Tongue (tissue), 3 donors: ENCODE measurements at places on chromosomes 1 and 21. TPM values are rescaled to one million over a fixed set of nuclear protein-coding genes. Genes with fewer than 3 reads are reported as not detected.
A peak's percentile ranks its signal among the peaks of the same experiment; 100 is the strongest.

Gene CDC7
- 11.5 TPM for total RNA-seq

DNA sequence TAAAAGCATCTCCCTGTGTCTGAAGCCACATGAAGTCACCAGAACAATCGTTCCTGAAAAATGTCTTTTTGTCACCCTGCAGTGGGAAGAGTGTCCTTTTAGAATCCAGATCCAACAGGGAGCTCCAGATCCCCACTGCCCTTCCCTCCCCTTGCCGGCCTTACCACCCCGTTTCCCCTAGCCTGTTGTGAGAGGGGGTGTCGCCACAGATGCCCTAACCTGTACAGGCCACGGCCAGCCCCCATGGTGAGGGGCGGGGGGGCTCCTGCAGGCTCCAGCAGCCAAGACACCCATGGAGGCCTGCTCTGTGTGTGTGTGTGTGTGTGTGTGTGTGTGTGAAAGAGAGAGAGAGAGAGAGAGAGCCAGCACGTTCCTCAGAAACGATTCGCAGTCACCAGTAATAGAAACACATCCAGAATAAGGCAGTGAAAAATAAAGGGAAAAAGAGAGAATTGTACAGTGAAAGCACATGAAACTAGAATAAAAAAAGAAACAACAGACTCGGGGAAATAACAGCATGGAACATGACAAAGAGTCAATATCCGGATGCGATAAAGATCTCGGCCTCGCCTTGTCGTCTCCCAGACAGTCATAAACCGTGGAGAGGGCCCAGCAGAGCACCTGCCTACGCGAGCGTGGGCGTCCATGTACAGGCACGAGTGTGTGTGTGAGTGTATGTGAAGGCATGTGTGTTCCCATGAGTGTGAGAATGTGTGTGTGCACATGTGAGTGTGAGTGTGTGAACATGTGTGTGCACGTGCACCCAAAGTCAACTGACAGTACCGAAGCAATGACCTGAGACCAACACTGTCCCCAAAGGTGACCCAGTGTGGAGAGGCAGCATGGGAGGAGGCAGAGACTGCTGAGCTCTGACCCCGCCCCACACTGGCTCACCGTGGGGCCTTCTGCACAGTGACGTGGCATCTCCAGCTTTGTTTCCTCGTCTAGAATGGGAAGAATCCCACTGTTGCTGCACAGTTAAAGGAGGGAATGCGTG is 303.8 kb downstream of the NPHP4 start:
- DNase-seq = no peak

GRCh38 chr1:94602316-94602715 is 60.8 kb upstream of the F3 start:
- no peak for DNase-seq

- no peak for DNase-seq
These were observed 48.6 kb downstream of the CEP350 start for GRCh38 chr1:180003026-180003695.

GRCh38 chr1:96059736-96060135 is 661.8 kb upstream of the PTBP2 start:
- no peak for DNase-seq

GRCh38 chr1:42979896-42980800 is 21.5 kb upstream of the SLC2A1 start:
- no peak for DNase-seq

DNA sequence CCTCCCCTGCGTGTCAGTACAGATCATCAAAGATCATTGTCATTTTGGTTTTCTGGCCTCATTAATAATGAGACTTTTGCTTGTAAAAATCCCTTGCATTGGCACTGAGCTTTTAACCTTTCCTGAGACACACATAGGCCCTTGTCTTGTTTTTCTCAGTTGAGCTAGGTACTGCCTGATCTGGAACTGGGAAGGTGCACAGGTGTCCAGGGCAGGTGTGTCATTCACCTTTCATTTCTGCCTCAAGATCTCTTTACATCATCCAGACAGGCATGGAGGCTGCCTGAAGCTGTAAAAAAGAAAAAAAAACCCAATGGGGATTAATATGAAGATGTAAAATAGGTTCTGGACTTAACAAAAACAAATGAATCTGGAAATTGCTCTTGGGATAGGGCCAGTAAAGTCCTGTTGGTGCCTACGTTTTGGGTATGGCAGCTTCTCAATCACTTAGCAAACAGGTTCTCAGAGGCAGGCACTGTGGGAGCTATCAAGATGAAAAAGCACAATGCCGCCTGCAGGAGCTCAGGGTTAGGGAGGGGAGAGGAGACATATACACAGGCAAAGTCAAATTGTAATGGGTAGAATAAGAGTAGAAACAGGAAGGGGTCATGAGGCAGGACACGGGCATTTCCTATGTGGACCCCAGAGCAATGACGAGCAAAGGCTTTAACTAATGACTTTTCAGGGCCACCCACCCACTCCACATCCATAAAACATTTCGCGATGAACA is 1.0 kb upstream of the KCNC4 start:
- DNase-seq = peak; percentile 5

DNA sequence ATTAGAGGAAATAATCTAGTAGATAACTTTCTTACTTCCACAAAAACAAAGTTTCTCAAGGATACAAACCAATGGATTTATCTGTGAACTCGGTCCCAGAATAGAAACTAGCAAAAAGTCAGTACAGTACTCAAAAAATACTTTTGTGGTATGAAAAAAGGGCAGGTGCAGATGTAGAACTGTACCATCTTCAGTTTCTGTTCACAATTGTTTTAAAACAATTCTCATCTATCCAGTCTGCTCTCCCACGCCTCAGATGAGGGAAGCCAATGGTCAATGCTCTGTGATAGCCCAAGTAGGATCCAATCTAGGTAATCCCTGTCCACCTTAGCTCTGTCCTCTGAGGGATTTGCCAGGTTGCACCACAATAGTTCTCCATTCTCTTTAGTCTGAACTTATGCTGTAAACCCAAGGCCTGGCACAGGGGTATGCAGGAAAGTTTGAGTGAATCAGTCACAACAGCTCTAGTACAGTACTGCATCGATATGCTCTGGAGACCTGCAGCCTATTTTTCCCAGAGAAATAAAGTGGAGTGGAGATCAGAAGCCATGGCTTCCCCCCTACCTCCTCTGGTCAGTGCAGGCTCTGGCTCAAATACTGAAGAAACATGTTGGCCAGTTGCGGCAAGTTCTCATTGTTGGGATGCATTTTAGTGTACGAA is 1.4 kb downstream of the KTI12 start:
- peak; percentile 2 for DNase-seq

GRCh38 chr1:231161667-231162296 is at the start of gene TRIM67:
TSS of gene TRIM67 (plus strand) at chr1:231162058. CDS start at chr1:231162970, 912 bp downstream.
- DNase-seq = peak; percentile 44

DNA sequence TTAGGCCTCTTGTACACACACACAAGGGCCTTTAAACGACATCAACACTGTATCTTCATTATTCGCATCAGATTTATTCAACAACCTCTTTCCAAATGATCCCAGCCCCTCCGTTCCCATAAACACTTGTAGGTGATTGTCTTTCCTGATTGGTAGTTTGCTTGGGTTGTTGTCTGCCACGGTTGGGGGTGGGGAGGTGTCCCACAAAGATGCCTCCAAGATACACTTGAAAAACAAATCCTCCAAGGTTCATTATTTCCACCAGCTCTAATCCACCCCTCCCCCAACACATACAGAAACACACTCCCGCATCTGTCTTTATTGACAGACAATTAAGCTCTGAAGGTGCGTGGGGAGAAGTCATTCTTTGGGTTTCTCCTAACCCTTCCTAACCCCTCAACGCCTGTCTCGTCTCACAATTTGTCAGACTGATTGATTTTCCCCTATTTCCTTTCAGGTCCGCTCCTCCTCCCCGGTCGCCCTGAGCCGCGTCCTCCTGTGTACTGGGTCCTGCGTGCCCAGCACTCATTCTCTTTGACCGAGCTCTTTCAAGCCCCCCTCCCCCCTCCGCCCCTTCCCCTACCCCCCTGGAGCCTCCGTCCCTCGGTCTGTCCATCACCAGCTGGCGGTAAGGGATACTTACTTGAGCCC is 1.4 kb downstream of the WDR26 start:
- peak; percentile 28 for DNase-seq

Gene DPYD
- 30.1 TPM for total RNA-seq

GRCh38 chr21:14383596-14384180 is 742 bp upstream of the HSPA13 start:
- no peak for DNase-seq

DNA sequence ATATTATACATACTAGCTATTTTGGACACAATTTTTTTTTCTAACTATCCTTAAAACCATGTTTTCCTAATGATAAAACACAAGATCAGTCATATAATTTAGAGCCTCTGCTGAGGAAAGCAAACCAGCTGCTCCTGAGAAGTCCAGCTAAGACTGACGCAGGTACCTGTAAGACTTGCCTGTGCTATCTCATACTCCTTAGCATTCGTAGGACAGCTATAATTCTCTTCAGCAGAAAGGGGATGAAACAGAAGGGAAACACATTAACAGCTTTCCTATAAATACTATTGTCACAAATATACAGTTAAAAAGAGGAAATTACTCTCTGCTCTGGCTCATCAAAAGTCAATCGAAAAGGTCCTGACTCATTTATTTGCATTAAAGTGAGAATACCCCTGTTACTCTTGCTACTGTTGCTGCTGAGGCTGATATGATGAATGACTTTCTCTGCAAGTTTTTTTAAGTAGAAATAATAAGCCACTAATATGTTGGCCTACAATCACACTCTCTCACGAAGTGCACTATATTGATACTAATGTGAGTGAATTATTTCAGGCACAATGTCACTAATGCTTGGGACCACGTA is 757.1 kb downstream of the KCNT2 start:
- DNase-seq = no peak

GRCh38 chr1:93525431-93525830 is 77.5 kb downstream of the FNBP1L start:
- DNase-seq = no peak

GRCh38 chr1:169091480-169091941 is 15.0 kb upstream of the ATP1B1 start:
- DNase-seq = no peak

Gene OR2L2
- total RNA-seq = not detected

DNA sequence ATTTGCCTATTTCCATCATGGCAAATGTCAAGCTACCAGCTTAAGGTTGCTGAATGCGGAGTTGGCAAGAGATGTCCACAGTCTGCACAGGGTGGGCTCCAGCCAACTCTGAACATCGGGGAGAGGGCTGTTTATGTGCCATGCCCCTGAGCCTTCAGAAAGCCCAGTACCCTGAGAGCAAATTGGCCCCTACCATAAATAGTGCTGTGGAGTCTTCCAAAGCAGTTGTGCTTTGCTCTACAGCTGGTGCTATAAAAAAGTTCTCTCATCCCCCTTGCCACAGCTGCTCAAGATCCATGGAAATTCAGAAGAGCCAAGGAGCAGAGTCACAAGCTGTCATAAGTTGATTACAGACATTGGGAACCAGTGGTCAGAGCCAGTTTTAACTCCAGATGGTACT is 85.6 kb upstream of the CLDN14 start:
- DNase-seq = peak; percentile 90

Gene GBP6
- total RNA-seq = 34.4 TPM

Gene LCE1F
- not detected for total RNA-seq

Gene LRRIQ3
- total RNA-seq = 0.41 TPM

Gene RAB4A
- total RNA-seq = 46.7 TPM

- no peak for DNase-seq
These were observed 3.8 kb downstream of the TAS1R3 start for GRCh38 chr1:1334835-1335234.

- DNase-seq = no peak
These were observed 49.3 kb upstream of the POU2F1 start for GRCh38 chr1:167171286-167171929.

DNA sequence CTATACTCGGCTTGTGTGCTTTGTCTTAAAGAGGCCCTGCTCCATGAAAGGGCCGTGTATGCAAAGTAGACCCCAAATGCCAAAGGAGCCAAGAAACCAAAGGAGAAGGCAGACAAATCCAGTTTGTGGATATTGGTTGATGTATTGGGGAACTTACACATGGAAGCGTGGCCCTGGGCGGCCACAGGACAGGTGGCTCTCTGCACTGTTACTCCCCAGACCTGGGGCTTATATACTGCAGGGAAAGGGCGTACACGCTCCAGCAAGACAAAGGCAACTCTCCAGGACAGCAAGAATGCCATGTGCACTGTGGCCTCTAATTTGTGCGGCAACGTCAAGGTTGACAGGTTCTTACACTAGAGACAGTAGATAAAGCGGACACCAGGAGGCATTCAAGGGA is 24.8 kb downstream of the RSPH1 start:
- DNase-seq = no peak

DNA sequence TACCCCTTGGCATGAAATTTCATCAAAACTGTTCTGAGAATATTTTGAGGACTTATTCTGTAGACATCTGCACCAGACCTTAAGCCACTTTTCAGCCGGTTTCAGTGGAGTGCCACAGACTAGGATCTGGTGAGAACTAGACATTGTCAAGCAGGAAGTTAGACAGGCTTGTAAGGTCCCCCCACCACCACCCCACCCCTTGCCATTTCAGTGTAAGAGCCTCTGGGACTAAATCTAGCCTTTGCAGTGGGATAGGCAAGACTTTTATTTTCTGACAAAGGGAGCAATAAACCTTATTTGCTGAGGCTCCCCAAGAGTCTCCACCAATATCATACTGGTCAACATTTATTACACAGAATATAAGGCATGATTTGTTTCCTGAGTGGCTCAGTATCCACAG is 77.9 kb upstream of the EXO1 start:
- no peak for DNase-seq

GRCh38 chr1:98179151-98179773 is 258.4 kb upstream of the DPYD start:
- no peak for DNase-seq

GRCh38 chr1:85137660-85138059 is 63.2 kb downstream of the SYDE2 start:
- no peak for DNase-seq

- DNase-seq = no peak
These were observed 48.7 kb downstream of the NPHP4 start for GRCh38 chr1:5943343-5944124.

DNA sequence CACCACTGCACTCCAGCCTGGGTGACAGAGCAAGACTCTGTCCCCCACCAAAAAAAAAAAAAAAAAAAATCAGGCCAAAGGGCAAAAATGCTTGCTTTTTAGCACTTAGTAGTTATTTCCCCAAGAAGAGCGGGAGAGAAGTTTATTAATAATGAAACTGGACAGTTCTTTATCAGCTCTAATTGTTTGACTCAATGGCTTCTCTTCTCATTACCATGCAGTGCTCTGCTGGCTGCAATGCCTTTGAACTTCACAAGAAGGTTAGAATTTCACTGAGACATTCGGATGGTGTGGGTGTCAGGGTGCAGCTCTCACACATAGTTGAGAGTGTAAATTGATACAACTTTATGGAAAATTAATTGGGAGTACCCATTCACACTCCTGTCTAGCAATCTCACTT is 63.7 kb downstream of the EDARADD start:
- DNase-seq = no peak
